ENCODE measurements at places on chromosomes 12 and 14. TPM values are rescaled to one million over a fixed set of nuclear protein-coding genes. Genes with fewer than 3 reads are reported as not detected.

DNA sequence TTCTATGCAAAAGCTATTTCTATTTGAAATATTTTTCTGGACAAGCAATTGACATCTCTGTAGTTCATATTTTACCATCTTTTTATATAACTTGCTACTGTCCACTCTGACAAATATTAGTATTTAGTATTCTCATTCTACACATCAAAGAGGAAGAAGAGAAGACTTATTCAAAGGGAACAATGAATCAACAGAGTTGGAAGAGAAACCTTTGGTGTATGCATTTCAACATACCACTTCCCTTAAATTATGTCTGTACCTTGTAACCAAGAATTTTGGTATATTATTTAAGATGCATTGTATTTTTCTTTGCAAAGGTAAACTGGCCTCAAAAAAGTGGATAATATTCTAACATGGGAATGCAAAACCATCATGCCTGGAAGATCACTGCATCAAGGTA, 72.1 kb upstream of the DUSP6 start:
- H3K36me3 ChIP-seq: no peaks in the 10 kb centered on the region
- no peak overlapping the region for H3K4me3 ChIP-seq
- DNase-seq: no peak
- H3K27me3 ChIP-seq: no peaks in the 10 kb centered on the region
- no peak overlapping the region for H3K27ac ChIP-seq

DNA sequence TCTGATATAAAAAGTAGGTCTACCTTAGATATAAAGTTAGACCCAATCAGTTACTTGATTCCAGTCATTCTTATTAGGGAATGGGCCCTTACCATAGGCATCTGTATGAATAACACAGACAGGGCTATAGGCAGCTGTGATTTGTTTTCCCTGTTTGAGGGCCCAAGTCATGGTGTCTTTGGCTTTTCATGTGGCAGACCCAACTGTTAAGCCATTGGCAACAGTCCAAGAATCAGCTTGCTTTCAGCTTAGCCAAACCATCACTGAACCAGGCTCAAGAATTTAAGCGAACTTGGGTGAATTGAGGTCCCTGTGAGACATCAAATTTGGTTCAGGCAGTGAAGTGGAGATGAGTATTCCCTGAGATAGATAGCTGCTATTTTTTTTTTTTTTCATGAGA, 111.2 kb downstream of the LRRIQ1 start:
- no peaks in the 10 kb centered on the region for H3K4me1 ChIP-seq
- no peaks in the 10 kb centered on the region for H3K27me3 ChIP-seq
- no peaks in the 10 kb centered on the region for H3K36me3 ChIP-seq
- H3K27ac ChIP-seq: no peak overlapping the region
- peak; percentile 2 for DNase-seq

SOAT2 gene
- 0.57 TPM for total RNA-seq

KCNK10 gene
- not detected for total RNA-seq

- H3K27ac ChIP-seq: no peak overlapping the region
- DNase-seq: no peak
Observed at GRCh38 chr14:30767624-30768023, 106.7 kb upstream of the COCH start.

DHRS2 gene
- total RNA-seq: not detected

- H3K4me3 ChIP-seq: no peak overlapping the region
- no peaks in the 10 kb centered on the region for H3K27me3 ChIP-seq
- no peaks in the 10 kb centered on the region for H3K36me3 ChIP-seq
- DNase-seq: no peak
Observed at GRCh38 chr12:89494411-89495231, 30.0 kb downstream of the GALNT4 start.

- no peaks in the 10 kb centered on the region for H3K36me3 ChIP-seq
- H3K4me3 ChIP-seq: no peak overlapping the region
- H3K27me3 ChIP-seq: no peaks in the 10 kb centered on the region
- no peak for DNase-seq
- no peak overlapping the region for H3K27ac ChIP-seq
Observed at GRCh38 chr12:104012331-104012730, 37.7 kb downstream of the GLT8D2 start.

DNA sequence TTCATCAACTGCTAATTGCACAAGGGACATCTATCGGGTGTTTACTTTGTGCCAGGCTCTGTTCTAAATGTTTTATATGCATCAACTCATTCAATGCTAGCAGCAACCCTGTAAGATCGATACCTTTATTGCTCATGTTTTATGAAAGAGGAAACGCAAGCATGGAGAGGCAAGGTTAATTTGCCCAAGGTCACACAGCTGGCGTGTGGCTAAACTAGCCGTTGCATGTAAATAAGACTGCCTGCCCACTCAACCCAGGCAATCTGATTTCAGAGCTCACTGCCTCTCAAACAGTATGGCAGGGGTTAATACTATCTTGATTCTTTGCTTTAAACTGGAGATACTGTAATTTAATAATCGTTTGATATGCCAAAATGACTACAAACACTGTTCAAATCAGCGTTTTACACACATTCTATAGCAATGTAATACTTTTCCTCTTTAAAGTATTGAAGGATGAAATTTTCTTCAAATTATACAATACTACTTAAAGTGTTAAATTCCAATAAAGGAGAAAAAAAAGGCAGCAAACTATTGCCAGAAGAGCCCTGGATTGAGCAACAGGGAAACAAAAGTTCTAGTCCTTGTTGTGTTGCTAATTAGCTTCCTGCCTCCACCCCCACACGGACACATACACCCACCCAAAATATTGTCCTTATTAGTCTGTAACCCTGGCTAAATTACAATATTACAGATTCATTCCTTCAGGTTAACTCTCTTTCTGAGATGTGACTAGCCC, 39.1 kb upstream of the DHRS7 start:
- DNase-seq: no peak
- H3K27ac ChIP-seq: peak overlapping the region; percentile 20
- peaks cover 12% of the 10 kb centered on the region for H3K4me1 ChIP-seq
- no peak overlapping the region for H3K4me3 ChIP-seq
- no peaks in the 10 kb centered on the region for H3K36me3 ChIP-seq

SETD1B gene
- 15.1 TPM for total RNA-seq

DNA sequence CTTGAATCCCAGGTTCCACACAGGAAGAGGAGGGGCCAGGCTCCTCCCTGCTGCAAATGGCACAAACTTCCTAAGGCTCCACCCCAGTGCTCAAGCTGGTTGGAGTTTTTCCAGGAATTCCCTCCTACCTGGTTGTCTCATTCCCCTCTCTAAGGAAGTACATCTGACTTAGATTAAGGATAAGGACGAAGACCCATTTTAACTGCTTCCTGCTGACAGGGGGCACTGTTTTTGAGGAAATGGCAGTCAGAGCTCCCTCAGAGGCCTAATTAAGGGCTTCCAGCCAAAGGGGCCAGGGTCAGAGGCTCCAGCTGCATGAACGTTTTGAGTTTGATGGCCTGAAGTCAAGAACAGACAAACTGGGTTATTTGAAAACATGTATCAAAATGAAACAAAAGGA, 1084.7 kb downstream of the SLC6A15 start:
- H3K4me1 ChIP-seq: no peaks in the 10 kb centered on the region
- H3K27me3 ChIP-seq: no peaks in the 10 kb centered on the region
- no peaks in the 10 kb centered on the region for H3K36me3 ChIP-seq
- no peak overlapping the region for H3K4me3 ChIP-seq
- no peak overlapping the region for H3K27ac ChIP-seq

- H3K4me1 ChIP-seq: no peaks in the 10 kb centered on the region
- no peak for DNase-seq
- no peaks in the 10 kb centered on the region for H3K27me3 ChIP-seq
Observed at GRCh38 chr14:74394549-74394948, 31.5 kb downstream of the SYNDIG1L start.

DNA sequence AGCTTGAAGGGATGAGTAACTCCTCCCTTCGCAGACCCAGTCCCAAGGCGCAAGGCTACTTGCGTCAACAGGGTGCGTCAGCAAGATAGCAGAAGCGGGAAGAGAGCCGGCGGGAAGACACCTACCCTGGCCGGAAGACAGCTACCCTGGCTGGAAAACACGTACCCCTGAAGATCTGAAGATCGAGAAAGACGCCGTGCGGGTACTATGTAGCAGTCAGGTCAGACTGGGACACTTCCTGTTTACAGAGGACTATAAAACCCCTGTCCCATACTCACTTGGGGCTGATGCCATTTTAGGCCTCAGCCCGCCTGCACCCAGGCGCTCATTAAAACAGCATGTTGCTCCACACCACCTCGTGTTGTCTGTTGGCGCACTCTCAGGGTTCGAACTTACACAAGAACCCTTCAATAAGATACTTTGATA, 80.9 kb downstream of the ABCD2 start:
- no peak overlapping the region for H3K4me3 ChIP-seq
- H3K36me3 ChIP-seq: no peaks in the 10 kb centered on the region
- no peak overlapping the region for H3K27ac ChIP-seq
- DNase-seq: no peak
- no peaks in the 10 kb centered on the region for H3K4me1 ChIP-seq

RASSF9 gene
- 0.54 TPM for total RNA-seq

KSR2 gene
- 0.04 TPM for total RNA-seq

DNA sequence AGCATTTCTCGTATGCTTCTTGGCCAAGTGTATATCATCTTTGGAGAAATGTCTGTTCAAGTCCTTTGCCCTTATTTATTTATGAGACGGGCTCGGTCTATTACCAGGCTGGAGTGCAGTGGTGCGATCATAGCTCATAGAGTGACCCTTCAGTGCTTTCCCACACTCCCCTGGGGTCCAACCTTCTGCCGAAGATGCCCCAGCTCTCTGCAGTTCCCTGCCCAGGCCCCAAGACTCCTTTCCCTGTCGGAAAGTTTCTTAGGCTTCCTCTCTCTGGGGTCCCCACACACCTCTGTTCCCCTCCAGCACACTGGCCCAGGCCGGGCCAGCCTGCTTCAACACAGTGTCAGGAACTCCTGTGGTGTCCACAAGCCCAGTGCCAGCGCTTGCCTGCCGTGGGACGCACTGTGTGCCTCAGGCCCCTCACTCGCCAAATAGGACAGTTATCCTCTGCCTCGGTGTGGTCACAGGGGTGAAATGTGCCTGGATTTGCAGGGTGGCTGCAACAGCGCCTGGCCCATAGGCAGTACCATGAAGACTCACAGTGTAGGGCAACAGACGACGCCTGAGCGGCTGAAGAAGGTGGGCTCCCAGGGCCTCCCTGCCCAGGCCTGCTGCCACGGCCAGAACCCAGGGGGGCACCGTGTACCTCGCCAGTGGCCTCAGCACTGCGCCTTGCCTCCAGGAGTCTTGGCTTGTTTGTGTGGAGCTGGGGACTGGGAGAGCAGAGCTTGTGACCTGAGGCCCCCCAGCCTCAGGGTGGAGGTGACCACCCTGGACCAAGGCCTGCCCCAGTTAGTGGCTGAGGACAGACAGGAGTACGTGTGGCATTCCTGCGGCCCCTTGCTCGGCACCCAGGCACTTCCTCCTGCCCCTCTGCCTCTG, 4.9 kb upstream of the ASPG start:
- DNase-seq: no peak
- peaks cover 14% of the 10 kb centered on the region for H3K4me1 ChIP-seq
- no peak overlapping the region for H3K4me3 ChIP-seq
- H3K27ac ChIP-seq: no peak overlapping the region
- no peaks in the 10 kb centered on the region for H3K36me3 ChIP-seq
- H3K27me3 ChIP-seq: no peaks in the 10 kb centered on the region

- no peaks in the 10 kb centered on the region for H3K27me3 ChIP-seq
- peak within 1 kb of the TSS; percentile 92 for H3K4me3 ChIP-seq
- peak; percentile 88 for DNase-seq
Observed at GRCh38 chr14:53152887-53153701, at the start of gene DDHD1. TSS of gene DDHD1 (minus strand) at chr14:53153323. CDS start at chr14:53153098, 225 bp downstream.

DNA sequence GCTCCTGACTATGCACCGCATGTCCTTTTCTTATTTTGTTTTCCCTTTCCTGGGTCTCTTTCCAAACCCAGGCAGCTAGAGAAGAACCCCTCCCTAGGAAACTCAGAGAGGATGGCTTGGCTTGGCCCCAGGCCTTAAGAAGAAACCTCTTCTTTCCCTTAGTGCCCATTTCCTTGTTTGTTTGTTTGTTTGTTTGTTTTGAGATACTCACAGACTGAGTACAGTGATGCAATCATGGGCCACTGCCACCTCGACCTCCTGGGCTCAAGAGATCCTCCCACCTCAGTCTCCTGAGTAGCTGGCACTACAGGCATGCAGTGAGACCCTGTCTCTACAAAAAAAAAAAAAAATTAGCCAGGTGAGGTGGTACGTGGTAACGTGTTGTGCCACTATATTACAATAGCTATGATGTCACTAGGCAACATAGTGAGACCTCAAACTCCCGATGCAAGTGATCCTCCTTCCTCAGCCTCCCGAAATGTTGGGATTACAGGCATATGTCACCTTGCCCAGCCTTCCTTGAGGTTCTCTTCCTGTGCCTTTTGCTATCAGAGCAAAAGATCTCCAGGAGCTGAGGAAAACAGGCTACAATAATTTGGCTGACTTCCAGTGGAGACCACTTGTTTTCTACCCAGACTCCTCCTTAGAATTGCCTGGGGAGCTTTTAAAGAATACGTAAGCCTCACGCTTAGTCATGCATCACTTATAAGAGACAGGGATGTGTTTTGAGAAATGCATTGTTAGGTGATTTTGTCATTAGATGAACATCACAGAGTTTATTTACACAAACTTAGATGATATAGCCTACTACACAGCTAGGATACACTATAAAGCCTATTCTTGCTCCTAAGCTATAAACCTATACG, 34.5 kb upstream of the LGALS3 start:
- H3K4me3 ChIP-seq: no peak overlapping the region
- no peak overlapping the region for H3K27ac ChIP-seq

OASL gene
- not detected for total RNA-seq

KLRF2 gene
- not detected for total RNA-seq

DNA sequence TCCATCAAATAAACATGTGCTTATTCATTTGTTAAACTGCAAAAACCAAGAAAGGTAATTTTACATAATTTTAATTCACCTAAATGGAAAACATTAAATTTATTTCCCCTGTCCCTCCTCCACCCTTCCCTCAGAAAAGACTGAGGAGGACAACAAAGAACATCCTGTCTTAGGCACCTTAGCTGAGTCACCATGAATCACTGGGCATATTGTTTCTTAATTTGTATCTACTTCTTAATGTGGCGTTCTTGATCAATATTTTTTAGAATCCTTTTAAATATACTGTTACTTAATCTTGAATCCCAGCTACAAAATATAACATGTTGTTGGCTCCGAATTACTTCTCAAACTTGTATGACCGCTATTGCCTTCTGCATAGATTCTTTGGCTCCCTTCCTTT, 23.5 kb downstream of the SIX6 start:
- no peak overlapping the region for H3K4me3 ChIP-seq
- no peaks in the 10 kb centered on the region for H3K4me1 ChIP-seq
- H3K27ac ChIP-seq: no peak overlapping the region
- H3K36me3 ChIP-seq: no peaks in the 10 kb centered on the region
- peaks cover 3% of the 10 kb centered on the region for H3K27me3 ChIP-seq
- no peak for DNase-seq

DNA sequence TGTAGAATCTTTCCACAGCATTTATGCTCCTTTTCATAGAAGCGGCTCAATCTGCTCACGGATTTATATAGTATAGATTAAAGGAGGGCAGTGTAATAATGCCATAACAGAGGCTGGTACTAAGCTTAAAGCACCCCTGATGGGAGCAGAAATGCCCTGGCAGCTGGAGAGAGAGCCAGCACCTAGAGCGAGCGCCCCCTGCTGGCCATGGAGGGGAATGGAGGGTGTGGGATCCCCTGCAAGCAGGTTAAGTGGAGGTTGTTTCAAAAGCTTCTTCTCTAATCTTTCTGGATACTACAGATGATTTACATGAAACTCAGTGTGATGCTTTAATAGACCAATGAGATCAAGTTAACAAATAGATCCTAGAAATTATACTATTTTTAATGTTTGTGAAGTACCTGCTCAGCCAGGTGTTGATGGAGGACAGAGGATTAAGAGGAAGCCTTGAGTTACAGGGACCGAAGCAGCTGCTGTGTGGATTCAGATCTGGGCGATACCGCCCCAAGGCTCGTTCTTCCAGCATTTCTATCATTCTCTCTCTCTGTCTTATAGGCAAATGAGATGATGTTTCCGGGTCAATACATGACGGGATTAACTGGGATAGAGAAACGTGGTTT, 1519.3 kb upstream of the TMEM132C start:
- no peaks in the 10 kb centered on the region for H3K36me3 ChIP-seq
- H3K27ac ChIP-seq: no peak overlapping the region
- no peak overlapping the region for H3K4me3 ChIP-seq

All from cardiac muscle cell (in vitro differentiated cells and primary cell).